ENCODE measurements at places on chromosomes 6 and 20.
A peak's percentile ranks its signal among the peaks of the same experiment; 100 is the strongest.

GRCh38 chr6:25062070-25062811, 126.5 kb upstream of the RIPOR2 start:
- no peak for DNase-seq

DNA sequence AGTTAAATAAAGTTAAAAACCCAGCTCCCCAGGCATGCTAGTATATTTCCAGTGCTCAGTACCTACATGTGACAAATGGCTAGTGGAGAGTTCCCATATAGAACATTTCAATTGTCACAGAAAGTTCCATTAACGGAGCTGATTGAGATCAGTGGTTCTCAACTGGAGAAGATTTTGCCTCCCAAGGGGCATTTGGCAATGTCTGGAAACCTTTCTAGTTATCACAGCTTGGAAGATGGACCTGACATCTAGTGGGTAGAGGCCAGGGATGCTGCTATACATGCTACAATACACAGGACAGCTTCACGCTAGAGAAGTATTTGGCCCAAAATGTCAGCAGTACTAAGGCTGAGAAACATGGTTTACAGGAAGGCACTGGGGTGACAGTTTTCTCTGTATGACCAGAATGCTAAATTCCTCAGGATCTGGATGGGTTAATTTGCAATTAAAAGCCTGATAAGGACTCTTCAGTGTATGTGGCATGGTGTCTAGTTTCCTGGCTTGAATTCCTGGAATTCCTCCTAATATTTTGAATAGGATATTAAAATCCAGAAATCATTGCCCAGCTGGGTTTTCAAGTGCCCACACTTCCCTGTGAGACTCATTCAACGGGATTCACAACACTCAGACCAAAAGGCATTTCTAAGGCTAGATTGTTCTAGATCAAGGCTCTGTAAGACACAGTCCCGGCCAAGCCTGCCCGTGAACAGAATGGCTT, 84.7 kb upstream of the SALL4 start:
- DNase-seq = no peak

DNA sequence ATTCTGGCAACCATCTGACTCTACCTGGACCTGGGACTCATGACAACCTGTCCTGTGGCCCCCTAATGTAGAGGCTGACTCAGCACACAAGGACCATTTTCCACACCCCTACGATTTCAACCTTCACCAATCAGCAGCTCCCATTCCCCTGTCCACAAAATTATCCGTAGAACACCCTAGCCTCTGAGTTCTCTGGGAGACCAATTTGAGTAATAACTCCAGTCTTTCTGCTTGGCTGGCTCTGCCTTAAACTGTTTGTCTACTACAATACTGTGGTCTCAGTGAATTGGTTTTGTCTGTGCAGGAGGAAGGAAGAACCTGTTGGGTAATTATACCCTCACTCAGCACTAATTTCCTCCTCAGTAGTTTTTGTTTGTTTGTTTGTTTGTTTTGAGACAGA, 99.3 kb upstream of the MRPS10 start:
- DNase-seq = no peak

DNA sequence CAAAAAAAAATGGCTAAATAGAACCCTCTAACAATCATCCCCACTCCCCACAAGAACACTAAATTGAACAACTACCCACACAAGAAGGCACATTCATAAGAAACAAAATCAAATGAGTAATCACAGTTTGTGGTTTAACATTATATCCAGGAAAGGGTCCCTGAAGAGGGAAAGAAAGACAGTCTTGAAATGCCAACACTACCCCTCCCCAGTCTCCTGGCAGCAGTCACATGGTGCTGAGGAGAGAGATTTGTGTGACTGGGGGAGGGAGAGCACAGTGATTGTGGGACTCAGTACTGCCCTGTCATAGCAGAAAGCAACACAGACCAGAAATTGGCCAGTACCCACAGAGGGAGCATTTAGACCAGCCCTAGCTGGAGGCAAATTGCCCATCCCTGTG, 443.7 kb upstream of the BTBD3 start:
- no peak for DNase-seq

- no peak for DNase-seq
Observed at GRCh38 chr20:32132911-32133549, 23.5 kb downstream of the TM9SF4 start.

DNA sequence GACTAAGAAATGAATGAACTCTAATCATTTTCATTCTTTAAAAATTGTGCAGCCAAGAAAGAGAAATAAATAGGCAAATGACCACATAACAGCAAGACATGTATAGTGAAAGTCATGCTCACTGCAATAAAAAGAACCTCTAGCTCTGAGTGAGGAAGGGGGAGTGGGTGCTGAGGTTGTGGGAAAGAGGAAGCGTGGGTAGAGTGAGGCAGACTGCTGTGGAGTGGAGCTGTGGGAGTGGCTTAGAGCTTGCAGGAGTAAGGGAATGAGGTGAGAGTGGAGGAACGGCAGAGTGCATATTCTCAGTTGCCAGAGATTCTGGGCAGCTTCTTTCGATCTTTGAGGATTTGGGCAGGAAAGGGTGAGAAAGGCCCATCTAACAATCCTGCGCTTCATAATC, 10.4 kb downstream of the DEFB129 start:
- no peak for DNase-seq

GRCh38 chr20:52060794-52061714, 130.5 kb downstream of the ZFP64 start:
- DNase-seq = no peak

DNA sequence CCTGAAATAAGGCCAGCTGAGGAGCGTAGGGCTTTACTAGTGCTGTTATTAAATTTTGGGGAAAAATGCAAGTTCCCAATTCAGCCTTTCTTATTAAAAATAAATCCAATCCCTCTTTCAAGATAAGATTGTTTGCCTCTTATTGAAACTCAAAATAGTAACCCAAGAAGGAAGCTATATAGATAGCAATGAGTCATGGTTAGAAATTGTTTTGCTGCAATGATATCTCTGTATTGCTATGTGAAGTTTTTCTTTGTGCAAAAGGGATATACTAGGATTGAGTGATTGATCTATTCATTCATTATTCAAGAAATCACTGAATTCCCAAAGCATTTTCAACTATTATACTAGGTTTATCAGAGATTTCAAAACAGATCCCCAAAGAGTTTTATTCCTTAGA, 93.0 kb upstream of the HDAC2 start:
- no peak for DNase-seq

DNA sequence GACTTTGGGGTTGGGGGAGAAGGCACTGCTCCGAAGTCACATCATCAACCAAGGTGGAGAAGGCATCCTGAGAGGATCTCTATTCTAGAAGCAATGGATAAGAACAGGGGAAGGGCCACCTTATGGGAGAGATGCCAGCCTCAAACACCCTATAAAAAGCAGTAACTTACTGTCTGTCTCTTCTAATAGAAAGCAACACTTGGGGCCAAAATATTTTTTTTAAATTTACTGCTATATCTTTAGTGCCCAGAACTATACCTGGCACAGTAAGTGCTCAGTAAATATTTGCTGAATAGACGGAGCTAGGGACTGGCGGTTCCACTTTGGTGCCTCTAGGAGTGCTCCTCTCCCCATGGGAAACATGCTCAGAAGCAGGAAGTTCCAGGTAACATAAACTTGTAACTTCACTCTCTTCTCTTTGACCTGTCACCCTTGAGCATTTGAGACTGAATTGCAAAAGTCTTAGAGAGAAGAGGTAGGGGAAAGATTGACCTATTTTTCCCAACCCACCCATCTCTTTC, 807 bp upstream of the OTOR start:
- peak; percentile 87 for DNase-seq

DNA sequence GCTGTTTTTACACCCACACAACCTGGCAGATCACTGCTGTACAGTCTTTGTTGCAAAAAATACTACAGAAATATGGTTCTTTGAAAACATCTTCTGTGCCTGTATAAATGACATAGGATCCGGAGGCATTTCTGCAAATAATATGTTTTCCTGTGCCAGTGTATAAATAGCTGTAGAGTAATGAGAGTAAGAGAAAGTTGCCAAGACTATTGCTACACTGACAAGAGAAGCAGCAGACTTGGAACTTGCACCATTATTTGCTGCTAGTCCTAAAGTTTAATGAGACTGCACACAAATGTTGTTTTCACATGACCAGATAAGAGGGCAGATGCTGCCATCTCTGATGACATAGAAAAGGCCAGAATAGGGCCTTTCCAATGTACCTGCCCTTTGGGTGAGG, 50.0 kb upstream of the DTNBP1 start:
- no peak for DNase-seq

DNA sequence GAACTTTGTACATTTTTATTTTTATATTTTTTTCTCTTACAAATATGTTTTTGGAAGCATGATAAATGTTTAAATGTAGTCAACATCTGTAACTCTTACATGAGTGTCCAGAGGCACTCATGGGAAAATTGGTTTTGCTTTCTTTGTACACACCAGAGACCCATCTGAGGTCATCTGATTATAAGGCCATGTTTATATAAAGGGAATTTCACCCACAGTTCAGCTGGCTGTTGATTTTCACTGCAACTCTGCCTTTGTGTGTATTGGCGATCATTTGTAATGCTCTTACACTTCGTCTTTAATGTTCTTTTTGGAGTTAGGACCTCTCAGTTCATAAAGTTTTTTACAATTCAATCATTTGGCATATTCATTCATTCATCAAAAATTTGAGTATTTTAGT, 28.1 kb downstream of the RIOK1 start:
- peak; percentile 42 for DNase-seq

GRCh38 chr6:135046912-135047311, 7.7 kb downstream of the HBS1L start:
- no peak for DNase-seq

DNA sequence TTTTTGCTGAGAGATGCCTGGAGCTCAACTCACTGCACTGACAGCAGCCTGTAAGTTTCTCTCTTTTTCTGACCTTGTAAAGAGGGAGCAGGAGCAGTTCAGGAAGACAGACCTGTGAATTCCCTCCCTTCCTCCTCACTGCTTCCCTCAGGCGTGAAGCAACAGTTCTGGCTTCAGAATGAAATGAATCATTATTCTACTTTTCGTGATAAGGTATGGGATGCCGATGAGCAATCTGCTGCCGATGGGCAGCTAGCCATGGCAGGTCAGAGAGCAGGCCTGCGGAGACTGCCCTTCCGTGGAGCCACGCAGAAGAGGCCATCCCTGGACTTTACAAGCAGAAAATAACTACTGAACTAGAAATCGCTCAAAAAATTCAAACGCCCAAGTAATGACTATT, 426.5 kb upstream of the RNF217 start:
- DNase-seq = peak; percentile 9

GRCh38 chr6:93423542-93423941, 4.2 kb upstream of the EPHA7 start:
- peak; percentile 79 for DNase-seq

GRCh38 chr6:84522135-84522549, 242.3 kb downstream of the TBX18 start:
- peak; percentile 72 for DNase-seq

GRCh38 chr6:46216879-46217278, 46.1 kb upstream of the ENPP5 start:
- DNase-seq = no peak

DNA sequence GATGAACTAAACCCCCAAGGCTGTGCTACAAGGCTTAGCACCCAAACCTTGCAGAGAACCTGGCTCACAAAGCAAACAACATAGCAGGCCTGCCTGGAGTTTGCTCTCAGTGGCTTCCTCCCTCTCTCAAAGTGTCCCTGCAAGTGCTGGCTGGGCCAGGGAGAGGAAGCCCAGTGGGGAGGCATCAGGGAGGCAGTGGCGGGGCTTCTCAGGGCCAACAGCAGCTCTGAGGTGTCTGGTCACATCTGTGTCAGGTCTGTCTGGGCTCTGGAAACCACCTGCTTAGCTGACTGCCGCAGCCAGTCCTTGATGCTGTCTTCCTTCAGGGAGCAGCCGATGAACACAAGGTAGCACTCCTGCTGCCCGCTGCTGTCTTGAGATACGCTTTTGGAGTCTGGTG, 16.7 kb upstream of the SLC4A11 start:
- no peak for DNase-seq

DNA sequence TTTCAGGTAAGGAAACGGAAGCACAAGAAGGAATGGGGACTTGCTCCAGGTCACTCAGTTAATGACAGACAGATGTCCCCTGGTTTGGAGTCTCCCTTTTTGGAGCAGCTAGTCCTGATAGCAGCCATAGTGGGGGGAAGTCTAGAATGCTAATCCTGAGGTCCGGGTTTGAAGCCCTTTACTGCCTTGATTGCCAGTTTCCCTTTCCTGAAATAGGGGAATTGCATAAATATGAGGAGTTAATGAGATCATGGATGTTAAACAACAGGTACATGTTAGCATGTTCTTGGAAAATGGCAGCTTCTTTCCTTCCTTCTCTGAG, 341 bp upstream of the TTPAL start:
- DNase-seq = peak; percentile 62

GRCh38 chr20:46306743-46307138, 1.6 kb downstream of the CDH22 start:
- DNase-seq = no peak

GRCh38 chr6:123616942-123617341, 19.8 kb downstream of the TRDN start:
- DNase-seq = peak; percentile 25

- DNase-seq = peak; percentile 67
Observed at GRCh38 chr6:11434565-11435326, 102.8 kb upstream of the TMEM170B start.

DNA sequence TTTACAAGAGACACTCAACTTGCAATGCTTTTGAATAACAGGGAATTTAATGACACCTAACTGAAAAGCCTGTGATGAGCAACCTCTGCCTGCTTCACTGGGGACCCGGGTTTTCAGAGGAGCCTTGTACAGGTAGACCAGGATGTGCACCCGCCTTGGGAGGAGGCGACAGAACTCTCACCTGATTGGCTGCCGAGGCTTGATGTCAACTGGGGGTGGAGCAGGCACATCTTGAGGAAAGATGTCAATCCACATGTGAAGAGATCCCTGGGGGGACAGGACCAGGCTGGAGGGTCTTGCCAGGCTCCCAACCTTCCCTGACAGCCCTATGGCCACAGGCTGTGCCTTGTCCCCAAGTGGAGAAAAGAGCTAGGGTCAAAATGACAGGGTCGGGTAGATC, 19.8 kb downstream of the ERGIC3 start:
- peak; percentile 63 for DNase-seq

- no peak for DNase-seq
Observed at GRCh38 chr6:111763381-111763780, 109.9 kb downstream of the FYN start.

All from DMS53 (cell line).